ENCODE measurements at places on chromosomes 2 and 18. TPM values are rescaled to one million over a fixed set of nuclear protein-coding genes. Genes with fewer than 3 reads are reported as not detected.

MBP gene
- 29.6 TPM for total RNA-seq

CHRNG gene
- not detected for total RNA-seq

EPB41L3 gene
- total RNA-seq, result 44.1 TPM

TNP1 gene
- total RNA-seq, result not detected

ACKR3 gene
- 51.5 TPM for total RNA-seq

MC4R gene
- total RNA-seq, result 0.45 TPM

VIT gene
- total RNA-seq, result 32.3 TPM

GCG gene
- not detected for total RNA-seq
